SW 1271 (cell line): ENCODE measurements at places on chromosomes 2 and 18.

GRCh38 chr2:180184506-180184905, 177.4 kb upstream of the CWC22 start:
- no peak for DNase-seq

DNA sequence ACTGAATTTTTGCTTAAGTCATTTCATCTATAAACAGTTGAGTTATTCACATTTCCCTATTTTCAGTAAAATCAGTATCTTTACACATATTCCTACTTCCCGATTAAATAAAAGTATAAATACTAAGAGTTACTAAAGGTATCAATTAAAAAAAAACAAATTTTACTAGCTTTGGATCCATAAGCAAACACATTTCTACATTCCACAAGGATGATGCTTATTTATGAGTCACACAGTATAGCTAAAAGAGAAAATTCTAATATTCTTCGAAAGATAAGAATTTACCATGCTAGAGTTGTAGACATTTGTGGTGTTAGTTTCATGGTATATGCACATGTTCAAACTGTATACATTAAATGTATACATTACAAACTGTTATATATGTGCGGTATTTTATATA, 23.7 kb downstream of the PGAP1 start:
- DNase-seq: no peak

GRCh38 chr2:3405876-3406275, 26.4 kb downstream of the TRAPPC12 start:
- DNase-seq: no peak

- no peak for DNase-seq
These were observed 8.4 kb upstream of the HNRNPLL start for GRCh38 chr2:38610851-38611801.
